ENCODE measurements at places on chromosomes 5 and 9.

DNA sequence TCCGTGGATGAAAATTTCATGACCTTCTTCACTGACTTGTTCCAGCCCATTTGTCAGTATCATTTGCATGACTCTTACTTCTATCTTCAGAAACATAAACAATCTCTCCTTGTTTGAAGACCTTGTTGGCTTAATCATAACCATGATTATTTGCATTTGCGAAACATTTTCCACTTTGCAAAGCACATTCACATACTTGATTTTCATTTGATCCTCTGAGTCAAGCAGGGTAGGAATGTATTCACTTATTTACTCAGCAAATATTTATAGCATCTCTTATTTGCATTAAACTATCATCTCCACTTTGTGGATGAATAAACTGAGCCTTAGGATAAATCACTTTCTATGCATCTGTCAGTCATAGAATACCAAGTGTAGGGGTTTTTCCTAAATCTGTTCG is 343.0 kb upstream of the SGCD start:
- DNase-seq: no peak

DNA sequence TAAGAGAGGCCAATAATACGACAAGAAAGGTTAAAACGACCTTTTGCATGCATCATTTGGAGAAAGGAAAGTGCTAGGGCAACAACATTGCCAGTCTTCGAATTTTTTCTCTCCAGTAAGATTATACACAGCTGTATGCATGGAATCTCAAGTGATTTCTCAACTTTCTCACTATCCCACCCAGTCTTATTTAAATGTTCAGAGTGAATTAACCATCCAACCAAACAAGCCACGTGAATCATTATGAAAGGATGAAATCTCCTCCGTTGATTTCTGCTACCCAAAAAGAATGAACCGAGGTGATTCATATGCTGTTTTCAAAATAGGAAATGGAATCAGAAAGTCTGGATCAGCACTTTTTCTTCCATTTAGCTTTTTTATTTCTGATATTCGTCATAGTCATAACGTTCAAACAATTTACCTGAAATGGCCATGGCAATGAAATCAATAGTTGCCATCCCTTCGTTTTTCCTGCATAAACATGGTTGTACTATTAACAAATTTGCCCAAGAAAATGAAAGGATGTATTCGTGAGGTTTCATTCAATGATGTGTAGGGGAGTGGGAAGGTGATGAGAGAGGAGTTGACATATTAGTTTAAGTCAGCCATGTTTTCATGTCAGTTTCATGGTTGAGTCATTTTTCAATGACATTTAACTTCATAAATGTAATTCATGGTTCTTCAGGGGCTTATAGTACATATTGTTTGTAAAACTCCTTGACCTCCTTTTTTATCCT is 170.9 kb upstream of the WWC1 start:
- DNase-seq: no peak

DNA sequence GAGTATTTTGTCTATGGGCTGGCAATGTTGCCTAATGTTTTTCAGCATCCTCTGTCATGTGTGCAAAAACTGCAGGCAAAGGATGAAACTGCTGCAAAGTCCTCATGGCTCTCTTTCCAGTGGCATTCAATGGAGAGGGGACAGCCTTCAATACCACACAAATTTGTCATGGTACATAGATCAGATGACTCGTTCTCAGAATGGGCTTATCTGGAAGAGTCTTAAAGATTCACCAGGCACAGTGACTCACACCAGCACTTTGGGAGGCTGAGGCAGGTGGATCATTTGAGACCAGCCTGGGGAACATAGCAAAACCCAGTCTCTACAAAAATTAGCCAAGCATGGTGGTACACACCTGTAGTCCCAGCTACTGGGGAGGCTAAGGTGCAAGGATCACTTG is 5.3 kb downstream of the CDKN2AIPNL start:
- no peak for DNase-seq

GRCh38 chr5:56681346-56681745 is 134.0 kb upstream of the MAP3K1 start:
- no peak for DNase-seq

DNA sequence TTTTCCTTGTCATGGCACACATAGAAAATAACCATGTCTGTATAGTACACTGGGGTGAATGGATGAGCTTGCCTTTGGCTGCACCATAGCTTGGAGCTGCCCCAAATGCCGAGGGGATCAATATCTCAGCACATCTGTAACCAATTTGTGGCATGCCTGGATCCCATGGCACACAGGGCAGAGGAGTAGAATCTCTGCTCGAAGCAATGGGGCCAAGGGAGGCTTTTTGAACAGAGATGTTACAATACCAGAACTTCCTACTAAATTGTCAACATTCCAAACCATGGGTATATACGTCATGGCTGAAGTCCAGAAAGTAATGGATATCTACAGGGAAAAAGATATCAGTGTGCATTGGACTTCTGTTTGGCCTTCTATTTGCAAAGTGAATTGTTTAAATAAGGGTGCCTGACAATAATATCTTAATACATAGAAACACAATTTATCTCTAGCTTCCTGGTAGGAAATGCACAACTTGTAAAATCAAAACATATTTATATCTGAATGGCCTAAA is 39.0 kb downstream of the ESM1 start:
- no peak for DNase-seq

GRCh38 chr5:178642351-178642909 is 15.6 kb upstream of the CLK4 start:
- DNase-seq: no peak

- no peak for DNase-seq
These were observed 24.4 kb upstream of the TAL2 start for GRCh38 chr9:105637787-105638395.

DNA sequence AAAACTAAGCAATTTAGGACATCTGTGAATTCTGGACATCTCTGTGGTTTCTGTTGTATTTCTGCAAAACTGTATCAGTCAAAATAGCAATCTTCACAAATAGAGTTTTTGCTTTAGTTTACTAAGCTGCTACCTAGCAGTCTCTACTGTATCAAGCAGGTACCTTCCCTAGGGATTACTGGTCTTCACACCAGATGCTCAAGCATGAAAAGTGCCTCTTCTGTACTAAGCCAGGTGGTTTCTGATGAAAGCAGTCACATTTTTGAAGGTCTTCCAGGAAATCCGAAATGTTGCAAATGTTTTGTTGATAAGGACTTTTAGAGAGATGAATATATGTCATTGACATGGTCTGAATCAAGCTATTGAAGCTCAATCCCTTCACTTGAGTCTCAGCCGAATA is 540.0 kb downstream of the KCTD16 start:
- no peak for DNase-seq

DNA sequence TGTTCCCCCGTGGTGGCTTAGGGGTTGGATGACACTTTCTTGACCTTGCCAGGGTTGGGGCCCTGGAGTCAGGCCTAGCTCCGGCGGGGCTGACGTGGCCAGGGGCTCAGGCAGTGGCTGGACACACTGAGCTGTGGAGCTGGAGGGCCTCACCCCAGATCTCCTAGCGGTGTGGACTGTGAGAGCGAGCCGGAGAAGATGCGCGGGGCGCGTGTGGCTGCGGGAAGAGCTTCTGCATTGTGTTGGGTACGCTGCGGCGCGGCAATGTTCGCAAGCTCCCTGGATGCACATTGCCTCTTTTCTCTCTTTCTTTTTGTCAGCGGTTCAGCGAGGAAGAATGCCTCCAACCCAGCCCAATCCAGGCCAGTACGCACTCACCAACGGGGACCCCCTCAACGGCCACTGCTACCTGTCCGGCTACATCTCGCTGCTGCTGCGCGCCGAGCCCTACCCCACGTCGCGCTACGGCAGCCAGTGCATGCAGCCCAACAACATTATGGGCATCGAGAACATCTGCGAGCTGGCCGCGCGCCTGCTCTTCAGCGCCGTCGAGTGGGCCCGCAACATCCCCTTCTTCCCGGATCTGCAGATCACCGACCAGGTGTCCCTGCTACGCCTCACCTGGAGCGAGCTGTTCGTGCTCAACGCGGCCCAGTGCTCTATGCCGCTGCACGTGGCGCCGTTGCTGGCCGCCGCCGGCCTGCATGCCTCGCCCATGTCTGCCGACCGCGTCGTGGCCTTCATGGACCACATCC is 4.8 kb downstream of the NR2F1 start:
- no peak for DNase-seq

DNA sequence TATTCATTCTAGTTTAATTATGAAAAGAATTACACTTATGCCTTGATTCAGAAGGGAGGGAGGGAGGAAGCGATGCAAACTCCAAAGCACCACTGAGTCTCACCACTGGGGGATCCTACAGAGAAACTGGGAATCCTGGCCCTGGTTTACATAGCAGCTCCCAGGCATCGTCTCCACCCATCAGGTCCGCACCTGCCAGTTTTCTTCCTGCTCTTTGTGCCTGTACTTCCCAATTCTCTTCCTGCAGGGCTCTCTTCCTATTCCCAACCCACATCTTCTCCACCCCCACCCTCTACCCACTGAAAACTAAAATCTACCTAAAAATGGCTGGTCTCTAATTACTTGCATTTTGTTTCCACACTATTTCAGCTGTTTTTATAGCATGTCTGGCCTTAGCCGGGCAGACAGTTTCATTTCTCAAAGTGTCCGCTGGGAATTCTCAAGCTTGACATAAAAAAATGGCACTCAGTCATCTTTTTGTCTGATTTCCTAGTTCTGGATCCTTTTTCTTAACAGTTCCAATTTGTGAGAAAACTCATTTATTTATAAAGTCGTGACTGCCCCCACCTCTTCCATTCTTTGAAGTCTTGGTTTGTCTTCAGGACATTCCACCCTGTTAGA is 1.6 kb upstream of the TNIP1 start:
- no peak for DNase-seq

DNA sequence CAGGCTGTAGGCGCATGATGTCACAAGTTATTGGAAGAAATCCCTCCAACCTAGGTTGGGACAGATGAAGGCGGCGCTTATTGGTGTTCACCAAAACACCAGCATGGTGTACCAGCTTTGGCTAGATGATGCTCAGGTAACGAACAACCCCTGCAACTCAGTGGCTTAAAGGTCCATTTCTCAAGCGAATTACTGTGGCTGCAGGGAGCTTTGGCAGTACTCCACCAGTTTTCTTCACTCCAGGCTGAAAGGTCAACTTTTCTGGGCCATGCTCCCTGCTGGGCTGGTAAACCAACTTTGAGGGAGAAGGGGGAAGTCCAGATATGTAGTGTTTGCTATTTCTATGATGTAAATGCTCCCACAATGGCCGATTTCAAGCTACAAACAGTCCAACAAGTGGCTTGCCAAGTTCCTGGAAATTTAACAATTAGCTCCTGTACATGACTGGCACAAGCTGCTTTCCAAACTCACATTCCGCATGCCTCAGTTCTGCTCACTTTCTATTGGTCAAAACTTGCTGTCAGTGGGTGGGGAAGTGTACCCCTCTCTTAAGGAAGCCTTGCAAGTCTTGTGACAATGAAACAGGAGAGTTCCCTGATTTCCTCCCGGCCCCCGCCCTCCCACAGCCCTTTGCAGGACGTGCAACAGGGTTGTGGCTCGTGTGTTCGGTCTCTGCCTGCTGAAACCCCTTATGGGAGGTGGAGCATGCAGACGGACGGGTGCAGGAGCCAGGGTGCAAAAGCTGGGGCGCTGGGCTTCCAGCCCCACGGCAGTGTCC is 588 bp upstream of the ZBED3 start:
- no peak for DNase-seq

- no peak for DNase-seq
These were observed 18.0 kb downstream of the HK3 start for GRCh38 chr5:176881021-176881749.

Measured in GF-D8 (cell line).